T-cell (primary cell): ENCODE measurements at places on chromosomes 12 and 14.

DNA sequence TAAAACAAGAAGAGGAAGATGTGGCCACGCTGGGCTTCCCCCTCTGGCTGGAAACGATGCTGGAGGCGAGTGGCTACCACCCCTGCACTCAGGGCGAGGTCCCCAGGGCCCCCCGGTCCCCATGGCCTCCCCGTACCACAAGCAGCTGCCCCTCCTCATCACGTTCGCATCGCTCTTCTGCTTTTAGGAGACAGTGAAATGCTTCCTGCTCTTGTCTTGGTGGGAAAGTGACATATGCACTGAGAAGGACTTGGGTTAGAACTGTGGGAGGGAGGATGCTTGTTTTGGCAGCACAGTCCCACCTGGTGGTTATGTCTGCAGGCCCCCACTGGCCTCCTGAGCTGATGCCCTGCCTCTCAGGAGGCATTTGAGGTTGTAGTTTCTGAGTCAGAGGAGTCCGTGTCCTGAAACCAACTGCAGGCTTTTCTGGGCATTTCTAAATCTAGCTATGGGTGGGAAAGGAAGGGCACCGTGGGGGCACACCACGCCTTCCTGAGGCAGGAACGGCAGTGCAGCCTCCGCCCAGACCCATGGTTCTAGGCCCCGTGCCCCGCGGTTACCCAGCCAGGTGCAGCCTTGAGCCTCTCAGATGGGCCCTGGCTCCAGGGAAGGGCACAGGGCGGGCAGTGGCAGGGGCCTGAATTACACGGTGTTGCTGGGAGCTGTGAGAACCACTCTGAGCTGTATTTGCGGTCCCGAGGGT lies 139.3 kb downstream of the ADGRD1 start:
- no peak for DNase-seq

GRCh38 chr14:47346849-47347248 lies 328.6 kb downstream of the MDGA2 start:
- DNase-seq = no peak

DNA sequence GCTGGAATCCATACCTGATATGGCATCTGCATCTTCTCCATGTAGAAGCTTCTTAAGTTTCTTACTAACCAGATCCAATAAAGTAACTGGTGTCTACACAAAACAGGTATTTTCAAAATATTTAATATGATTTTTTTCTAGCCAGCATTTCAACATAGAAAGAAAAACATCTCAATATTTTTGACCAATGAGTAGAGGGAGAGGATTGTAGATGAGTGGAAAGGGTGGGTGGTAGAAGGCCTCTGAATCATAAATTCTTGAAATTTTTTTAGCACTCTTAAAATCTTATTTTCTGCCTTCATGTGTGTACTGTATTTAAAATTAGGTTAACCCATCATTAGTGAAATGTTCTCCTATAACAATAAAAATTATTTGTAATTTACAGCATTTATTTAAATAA lies 18.0 kb downstream of the DEPDC4 start:
- DNase-seq = no peak

DNA sequence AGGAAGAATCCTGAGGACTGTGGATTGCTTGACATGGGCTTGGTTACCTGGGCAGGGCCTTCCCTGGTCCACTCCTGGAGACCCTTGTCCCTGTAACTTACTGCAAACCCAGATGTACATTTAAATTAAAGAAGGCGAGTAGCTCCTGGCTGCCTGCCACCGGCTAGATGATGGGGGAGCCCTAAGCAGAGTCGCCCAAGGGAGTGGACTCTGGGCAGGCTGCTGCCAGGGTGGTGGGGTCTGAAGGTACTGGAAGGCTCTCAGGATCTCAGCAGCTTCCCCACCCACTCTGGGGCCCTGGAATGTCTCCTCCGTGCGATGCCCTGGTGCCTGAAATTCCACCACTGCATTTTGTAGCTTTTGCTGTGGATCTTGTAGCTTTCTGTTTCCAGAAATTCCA lies 74.7 kb downstream of the FBXL14 start:
- no peak for DNase-seq

DNA sequence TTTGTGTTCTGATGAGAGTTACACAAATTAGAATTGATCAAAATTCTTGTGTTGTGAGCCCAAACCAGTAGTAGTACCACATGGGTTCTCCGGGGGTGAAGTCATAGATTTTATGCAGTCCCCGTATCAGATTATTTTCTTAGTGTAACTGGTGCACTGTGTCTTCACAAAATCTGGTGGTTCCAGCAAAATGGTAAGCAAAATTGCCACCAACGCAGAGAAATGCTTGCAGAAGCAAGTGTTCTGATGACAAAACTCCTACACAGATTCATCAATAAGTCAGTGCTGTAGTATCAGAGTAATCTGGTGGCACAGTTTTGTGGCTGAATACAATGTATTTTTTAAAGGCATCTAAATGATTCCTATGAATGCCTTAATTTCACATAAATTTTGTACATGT lies 1.3 kb upstream of the CACNA2D4 start:
- no peak for DNase-seq

- DNase-seq = no peak
Measured at GRCh38 chr14:65462411-65462810, 49.9 kb downstream of the FUT8 start.
